ENCODE measurements at places on chromosomes 12 and 14.
A peak's percentile ranks its signal among the peaks of the same experiment; 100 is the strongest.

GRCh38 chr12:40011775-40012129, 94.1 kb downstream of the SLC2A13 start:
- no peak for DNase-seq

DNA sequence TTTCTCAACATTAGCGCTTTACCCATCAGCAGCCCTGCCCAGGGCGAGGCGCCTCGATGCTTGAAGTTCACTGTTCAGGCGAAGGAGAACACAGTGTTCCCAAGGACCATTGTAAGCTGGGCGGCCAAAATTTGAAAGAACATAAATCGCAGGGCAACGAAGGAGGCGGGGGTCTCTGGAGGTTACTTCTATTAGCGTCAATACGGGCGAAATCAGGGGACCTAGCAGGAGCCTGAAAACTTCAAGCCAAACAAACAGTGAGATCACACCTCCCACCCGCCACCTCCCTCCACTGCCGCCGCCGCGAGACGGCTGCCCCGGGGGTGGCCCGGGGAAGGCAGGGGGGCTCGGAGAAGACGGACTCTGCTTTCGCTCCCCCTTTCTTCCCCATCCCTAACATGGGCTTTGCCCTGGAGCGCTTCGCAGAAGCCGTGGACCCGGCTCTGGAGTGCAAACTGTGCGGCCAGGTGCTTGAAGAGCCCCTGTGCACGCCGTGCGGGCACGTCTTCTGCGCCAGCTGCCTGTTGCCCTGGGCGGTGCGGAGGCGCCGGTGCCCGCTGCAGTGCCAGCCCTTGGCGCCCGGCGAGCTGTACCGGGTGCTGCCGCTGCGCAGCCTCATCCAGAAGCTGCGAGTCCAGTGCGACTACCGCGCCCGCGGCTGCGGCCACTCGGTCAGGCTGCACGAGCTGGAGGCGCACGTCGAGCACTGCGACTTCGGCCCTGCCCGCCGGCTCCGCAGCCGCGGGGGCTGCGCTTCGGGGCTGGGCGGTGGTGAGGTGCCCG, at the start of gene PDZRN4:
Gene PDZRN4 (plus strand): TSS at position 263 of the 783 bp plus-strand sequence.
- DNase-seq = peak; percentile 61

- peak; percentile 63 for DNase-seq
These were observed 480.8 kb downstream of the RERGL start for GRCh38 chr12:17609153-17609552.

DNA sequence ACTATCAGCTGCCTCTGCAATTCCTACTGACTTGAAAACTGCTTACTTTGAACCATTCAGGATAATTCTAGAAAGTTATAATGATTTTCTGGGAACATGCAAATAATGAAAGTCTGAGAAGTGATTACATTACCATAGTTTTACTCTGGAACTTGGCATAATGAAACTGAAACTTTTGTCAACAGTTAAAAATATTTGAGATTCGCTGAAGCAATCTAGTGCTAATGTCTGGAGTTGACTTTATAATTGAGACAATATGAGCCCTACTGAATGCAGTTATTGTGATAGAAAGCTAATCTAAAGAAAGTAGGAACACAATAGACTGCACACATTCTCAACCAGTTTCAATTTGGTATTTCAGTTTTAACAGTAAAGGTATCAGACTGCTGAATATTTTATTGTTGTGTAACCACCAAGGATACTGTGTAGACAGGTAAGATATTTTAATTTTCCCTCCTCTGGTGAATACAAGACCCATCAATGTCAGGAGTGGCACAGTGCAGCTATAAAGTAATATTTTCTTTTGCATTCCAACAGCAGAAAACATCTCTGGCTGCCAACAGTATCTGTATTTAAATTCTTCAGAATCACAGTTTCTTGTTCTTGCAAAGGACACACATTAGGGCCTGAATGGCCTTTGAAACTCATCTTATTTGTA, 483.5 kb downstream of the ATP23 start:
- no peak for DNase-seq

DNA sequence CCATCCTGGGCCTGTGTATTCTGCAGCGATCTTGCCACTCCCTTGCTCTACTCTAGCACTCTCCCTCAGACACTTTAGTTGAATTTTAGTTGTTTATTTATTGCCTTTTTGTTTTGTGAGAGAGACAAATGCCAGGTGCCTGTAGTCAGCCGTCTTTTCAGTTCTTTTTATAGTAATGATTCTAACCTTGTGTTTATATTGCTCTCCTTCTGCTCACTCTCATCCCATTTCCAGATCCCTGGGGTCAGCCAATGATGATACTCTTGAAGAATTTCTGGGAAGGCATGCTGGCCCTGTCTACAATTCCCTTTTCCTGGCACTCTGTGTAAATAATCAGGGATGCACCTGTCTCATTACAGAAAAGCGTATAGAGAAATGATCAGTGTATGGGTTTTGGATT, 334.1 kb upstream of the MIS18BP1 start:
- no peak for DNase-seq

- DNase-seq = no peak
These were observed 54.4 kb upstream of the KRR1 start for GRCh38 chr12:75565795-75566194.

- DNase-seq = no peak
These were observed 36.4 kb upstream of the ATF1 start for GRCh38 chr12:50727466-50727865.

DNA sequence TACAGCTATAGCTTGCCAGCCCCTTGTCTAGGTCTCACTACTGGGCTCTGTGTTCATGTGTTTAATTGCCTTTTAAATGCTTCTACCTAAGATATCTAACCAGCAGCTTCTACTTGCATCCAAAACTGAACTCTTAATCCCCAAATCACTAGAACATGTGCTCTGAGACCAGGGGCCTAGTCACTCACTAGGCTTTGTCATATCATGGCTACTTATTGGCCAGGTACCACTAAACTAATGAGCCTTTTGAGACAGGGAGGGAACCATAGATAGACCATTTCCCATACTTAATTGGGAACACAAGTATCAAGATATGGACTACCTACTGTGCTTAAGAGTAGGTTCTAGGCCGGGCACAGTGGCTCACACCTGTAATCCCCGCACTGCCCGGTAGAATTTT, 6.5 kb downstream of the HSP90B1 start:
- DNase-seq = no peak

GRCh38 chr14:102439556-102439955, 70.0 kb downstream of the ANKRD9 start:
- no peak for DNase-seq

DNA sequence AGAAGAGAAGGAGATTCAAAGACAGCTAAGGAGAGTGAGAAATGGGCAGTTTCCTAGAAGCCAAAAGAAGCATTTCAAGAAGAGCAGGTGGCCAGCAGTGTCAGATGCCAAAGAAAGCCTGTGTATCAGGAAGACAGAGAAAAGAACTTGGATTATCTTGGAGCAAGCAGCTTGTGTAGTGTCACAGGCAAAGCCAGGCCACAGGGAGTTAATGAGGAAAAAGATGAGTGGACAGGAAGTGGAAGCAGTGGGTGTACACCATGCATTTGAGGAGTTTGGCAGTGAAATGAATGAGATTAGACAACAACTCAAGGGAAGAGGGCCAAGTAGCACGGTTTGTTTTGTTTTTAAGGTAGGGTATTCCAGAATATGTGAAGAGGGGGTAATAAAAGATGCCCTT, 5.6 kb upstream of the MYH7 start:
- no peak for DNase-seq

DNA sequence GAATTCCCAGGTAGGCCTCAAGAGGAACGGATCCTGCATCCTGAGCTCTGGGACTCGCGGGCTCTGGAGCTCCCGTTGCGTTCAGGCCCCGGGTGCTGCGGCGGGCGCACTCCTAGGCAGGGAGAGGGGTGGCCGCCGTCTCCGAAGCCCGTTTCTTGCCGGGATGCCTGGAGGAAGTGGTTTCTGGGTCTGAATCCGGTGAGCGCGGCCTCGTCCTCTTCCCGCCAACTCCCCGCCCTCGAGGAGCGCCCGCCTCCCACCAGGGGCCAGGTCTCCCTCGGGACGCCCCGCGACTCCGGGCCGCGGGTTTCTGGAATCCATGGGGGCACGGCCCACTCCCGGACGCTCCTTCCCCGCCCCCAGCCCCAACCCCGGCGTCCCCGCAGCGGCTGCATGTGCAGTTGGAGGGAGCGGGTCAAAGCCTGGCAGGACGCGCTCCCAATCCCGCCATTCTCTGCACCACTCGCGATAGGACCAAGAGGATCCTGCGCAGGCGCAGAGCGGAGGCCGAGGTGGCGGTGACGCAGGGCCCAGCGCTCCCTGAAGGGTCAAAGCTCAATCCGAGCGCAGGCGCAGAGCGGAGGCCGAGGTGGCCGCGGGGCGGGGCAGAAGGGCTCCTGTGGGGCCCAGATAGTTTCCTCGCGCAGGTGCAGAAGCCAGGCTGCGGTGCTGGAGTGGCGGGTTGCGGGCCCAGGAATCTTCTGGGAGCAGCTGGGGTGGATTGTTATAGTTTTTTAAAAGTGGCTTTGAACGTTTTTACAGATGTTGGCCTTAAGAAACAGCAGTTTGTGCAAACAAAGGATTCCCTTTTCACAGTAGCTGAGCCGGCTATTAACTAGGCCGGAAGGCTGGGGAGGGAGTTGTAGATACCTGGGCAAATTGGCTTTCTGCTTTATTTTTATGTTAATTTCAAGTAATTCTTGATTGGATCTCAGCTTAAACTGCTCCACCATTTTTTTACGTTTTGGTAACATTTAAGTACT, 796.4 kb downstream of the AACS start:
- no peak for DNase-seq

DNA sequence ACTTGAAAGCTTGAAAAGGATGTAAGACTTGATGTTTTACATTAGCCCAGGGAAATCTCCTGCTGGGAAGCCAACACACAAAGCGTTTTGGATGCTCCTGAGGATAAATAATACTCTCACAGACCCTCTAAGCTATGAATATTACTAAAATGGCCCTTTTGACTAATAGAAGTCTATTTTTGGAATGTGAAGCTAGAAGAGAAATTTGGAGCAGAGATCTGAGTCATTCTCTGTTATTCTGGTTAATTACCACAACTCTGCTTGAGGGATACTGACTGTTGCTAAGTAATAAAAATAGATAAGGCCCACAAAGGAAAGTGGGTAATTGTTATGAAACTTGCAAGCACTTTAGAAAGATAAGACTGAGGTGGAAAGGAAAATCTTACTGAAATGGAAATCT, 346.2 kb upstream of the STXBP6 start:
- no peak for DNase-seq

GRCh38 chr12:115229517-115229916, 545.5 kb upstream of the TBX3 start:
- DNase-seq = no peak

- no peak for DNase-seq
These were observed 30.6 kb upstream of the ULK1 start for GRCh38 chr12:131863711-131864396.

- DNase-seq = no peak
These were observed 139.4 kb upstream of the DIO2 start for GRCh38 chr14:80350707-80351106.

GRCh38 chr14:99574099-99574880, 29.7 kb downstream of the CCDC85C start:
- no peak for DNase-seq

GRCh38 chr14:94367347-94368242, 20.8 kb downstream of the SERPINA1 start:
- no peak for DNase-seq
